ENCODE measurements at places on chromosomes 1 and 21.
A peak's percentile ranks its signal among the peaks of the same experiment; 100 is the strongest.

GRCh38 chr1:205570796-205571537 is 60.8 kb downstream of the ELK4 start:
- no peak for DNase-seq

- peak; percentile 87 for DNase-seq
These were observed 7.7 kb downstream of the PADI1 start for GRCh38 chr1:17212487-17213121.

- DNase-seq, result no peak
These were observed 144.5 kb downstream of the SEC16B start for GRCh38 chr1:177825276-177825901.

DNA sequence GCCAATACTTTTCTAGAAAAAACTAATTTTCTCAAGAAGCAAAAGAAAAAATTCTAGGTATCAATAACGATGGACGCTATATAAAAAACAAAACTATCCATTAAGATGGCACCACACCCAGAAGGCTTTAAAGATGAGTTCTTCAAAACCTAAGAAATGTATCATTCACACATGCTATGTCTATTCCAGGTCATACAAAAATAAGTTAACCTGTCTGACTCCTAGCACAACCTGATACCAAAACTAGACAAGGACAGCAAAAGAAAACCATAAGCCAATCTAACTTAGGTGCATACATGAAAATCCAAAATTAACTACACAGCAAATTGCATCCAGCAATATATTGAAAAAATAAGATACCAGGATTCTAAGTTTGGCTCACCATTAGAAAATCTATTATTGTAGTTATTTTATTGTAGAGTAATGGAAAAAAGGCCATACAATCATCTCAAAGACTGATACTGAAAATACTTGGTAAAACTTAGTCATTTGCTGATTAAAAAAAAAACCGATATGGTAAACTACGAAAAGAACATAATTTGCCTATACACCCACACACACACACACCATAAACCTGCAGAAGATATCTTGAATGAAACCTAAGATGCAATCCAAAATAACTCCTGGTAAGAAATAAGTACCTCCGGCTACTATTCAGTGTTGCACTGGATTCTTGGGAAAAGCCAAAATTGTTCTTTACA is 55.0 kb downstream of the TRAF5 start:
- no peak for DNase-seq

GRCh38 chr21:45538381-45539045 is 3.7 kb downstream of the SLC19A1 start:
- DNase-seq, result no peak

DNA sequence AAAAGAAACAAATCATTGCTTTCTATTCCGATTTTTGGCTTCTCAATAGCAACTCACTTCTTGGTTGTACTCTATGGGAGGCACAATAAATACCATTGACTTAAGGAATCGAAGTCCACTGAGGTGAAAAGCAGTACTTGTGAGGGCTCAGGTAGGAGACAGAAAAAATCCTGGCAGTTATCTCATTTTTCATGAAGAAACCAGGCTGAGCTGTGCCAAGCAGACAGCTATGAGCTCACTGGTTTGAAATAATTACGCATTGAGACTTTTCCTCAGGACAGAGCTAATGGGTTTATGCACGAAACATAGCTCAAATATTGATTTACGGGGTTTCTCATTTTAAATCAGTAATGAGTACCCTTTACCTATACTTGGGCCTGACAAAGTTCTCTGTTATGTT is 18.5 kb downstream of the COLGALT2 start:
- no peak for DNase-seq

DNA sequence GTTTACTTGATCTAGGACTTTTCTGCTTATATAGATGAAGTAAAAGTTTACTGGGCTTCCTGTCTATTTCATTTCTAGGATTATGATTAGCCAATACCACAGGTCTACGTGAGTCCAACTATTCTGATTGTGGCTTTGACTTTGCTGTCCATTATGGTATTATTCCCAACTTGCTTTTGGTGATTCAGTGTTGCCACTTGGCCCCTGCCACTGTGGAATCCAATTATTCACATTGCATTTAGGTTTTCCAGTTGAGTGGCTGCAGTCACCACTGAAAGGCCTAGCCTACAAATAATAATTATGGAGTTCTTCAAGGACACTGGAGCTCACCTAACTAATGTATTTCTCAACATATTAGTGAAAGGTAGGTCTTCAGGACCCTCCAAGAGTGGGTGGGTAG is 574.3 kb upstream of the USP24 start:
- no peak for DNase-seq

DNA sequence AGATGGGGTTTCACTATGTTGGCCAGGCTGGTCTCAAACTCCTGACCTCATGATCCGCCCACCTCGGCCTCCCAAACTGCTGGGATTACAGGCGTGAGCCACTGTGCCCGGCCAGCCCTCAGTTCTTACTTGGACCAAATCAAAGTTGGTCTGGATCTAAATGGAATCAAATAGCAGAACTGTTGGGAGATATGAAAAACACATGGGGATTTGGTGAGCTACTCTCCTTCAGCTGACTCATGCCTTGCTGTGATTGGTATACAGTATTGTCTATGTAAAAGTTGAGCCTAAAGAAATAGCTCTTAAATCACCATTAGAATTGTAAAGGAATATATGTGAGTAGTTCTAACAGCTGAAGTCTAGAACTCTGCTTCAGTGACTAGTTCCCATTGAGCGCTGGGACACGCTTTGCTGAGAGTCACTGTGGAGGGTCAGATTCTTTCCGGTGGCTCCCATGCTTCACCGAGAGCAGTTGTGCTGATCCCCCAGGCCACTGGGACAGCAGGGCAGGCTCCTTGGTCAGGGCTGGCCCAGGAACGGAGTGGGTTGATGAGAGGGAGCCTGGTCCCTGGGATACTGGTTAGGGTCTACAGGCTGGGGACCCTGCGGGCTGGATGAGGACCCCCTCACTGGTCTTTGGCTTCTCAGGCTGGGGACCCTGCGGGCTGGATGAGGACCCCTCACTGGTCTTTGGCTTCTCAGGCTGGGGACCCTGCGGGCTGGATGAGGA is 14.0 kb downstream of the PKNOX1 start:
- DNase-seq, result peak; percentile 63

GRCh38 chr1:26350701-26351589 is 3.0 kb downstream of the CRYBG2 start:
- peak; percentile 17 for DNase-seq

- peak; percentile 21 for DNase-seq
These were observed 53.9 kb upstream of the GNG4 start for GRCh38 chr1:235703506-235703905.

DNA sequence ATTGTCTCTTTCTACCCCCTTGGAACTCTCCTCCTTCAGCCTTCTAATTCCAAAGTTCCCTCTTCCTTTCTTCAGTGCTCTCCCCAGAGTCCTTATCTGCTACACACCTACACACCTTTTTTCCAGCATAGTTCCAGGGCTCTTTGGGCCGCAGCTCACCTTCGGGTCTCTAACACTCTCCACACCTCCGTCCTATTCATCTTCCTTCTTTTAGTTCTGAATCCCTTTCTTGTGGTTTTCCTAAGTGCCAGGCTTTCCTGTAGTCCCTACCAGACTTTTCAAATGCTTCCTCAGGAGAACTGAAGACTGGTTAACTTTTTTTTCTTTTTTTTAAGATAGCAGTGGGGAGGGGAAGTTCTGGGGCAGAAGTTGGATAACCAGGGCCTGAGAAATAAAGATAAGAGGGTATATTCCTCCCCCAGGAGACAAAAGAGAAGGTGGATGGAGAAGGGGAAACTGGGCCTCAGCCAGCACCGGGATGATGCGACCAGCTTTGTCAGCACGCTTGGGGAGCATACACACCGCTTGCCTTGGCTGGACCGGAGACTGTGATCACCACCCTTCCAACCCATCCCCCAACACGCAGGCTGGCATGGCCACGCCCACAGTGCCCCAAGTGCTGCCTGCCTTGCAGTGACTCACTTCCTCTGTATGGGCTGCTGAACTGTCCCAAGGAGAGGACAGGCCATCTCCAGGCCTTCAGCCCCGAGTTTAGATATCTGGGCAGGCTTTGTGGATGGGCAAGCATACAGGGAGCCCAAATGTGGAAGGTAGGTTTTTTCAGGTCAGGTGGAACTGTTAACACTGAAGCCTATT is 2.5 kb upstream of the CERS2 start:
- peak; percentile 30 for DNase-seq

DNA sequence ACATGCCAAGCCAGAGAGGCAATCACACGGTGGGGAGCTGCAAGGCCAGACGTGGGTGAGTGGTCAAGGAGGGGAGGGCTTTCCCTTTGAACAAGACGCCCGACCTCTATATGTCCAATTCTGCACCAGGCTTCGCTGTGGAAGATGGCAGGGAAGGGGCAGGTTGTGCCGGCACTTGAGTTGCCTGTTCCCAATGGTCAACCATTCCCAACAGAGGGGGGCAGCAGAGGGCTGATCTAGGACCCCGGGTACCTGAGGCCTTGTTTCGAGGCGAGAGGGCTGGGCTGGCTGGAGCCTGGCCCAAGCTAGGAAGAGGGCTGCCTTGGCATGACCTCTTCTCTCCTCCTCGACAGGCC is 64.9 kb downstream of the TMEM53 start:
- peak; percentile 49 for DNase-seq

GRCh38 chr1:35319988-35320713 is 51.6 kb downstream of the ZMYM4 start:
- DNase-seq, result no peak

- DNase-seq, result no peak
These were observed 18.2 kb upstream of the PTGFRN start for GRCh38 chr1:116891396-116892079.

- DNase-seq, result no peak
These were observed 671 bp upstream of the PYGO2 start for GRCh38 chr1:154962156-154962749.

- no peak for DNase-seq
These were observed 3.2 kb downstream of the CFAP74 start for GRCh38 chr1:2000432-2000831.

DNA sequence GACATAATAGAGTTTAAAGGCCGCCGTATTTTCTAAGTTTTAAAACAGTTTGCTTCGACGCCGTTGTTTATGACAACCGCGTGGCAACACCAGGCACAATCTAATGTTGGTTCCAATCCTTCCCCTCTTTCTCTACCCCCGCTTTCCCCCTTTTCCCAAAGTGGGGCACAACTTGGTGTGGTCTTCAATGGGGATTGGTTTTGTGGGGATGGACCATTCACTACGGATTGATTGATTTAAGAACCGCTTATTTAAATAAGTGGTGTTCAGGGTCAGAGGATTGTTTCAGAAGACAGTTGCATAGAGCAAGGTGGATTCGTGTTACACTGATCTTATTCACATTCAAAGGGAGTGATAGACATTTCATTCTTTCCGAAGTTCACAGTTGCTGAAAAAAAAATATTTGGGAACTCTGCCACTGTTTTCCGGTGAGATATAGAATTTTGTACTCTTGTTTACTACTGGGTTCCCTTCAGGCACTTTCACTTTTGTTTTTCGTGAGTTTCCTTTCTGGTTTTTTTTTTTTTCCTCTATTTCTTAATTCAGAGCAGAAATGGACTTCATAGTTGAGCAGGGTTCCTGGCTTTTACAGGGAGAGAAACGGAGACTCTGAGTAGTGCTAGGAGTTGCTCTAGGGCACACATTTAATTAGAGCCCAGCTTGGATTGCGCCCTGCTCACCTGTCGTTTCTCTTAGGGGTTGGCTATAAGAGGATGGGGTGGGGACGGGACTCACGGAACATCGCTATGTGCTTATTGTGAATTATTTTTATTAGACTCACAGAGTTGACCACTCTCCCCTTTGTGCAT is 79.6 kb upstream of the AK4 start:
- DNase-seq, result peak; percentile 41

DNA sequence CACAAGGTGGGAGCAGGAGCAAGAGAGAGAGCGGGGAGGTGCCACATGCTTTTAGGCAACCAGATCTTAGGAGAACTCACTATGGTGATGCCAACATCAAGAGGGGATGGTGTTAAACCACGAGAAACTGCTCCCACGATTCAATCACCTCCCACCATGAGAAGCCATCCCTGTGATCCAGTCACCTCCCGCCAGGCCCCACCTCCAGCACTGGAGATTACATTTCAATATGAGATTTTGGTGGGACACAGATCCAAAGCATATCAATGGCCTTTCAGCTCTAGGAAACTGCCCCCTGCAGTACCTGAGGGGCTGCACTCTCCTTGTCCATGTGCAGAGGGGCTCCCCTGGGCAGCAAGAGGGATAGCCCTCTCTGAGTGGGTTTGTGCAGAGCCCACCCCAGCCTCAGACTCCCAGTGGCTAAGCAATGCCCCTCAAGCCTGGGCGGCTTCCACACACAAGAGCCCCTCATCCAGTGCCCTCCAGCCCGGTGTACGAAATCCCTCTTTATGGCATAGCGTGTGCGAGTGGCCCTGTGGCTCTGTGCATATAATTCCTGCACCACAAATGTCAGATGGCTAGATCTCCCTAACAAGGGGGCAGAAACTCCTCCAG is 15.5 kb upstream of the PRDM16 start:
- DNase-seq, result no peak
